Activated naive CD8-positive, alpha-beta T cell treated with anti-CD3 and anti-CD28 coated beads, Interleukin-2, amount 50 U/mL, for 24 hours (primary cell): ENCODE measurements at places on chromosomes 6 and 20.

GRCh38 chr20:60138256-60139220 is 180.3 kb downstream of the CDH26 start:
- DNase-seq: peak; percentile 37

DNA sequence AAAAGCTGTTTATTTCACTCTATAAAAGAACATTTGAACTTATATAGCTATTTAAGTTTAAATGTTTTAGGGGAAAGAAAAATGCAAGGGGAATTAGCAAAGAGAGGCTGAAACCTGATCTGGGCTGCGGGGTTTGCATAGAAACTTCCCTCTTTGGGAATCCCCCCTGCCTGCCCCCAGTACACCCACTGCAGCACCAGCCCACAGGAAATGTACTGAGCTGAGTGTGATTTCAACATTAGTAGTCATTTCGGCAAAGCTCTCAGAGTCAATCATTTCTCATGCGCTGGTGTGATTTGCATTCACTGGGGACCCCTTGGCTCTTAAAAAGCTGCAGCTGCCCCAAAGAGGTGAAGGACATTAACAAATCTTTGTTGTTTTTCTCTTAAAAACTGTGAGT is 859.4 kb downstream of the MAFB start:
- no peak for DNase-seq

GRCh38 chr6:80543598-80544222 is 437.2 kb downstream of the BCKDHB start:
- no peak for DNase-seq

- no peak for DNase-seq
Observed at GRCh38 chr20:43837856-43838702, 76.6 kb upstream of the TOX2 start.

GRCh38 chr6:75850026-75850833 is 101.2 kb downstream of the MYO6 start:
- DNase-seq: no peak

DNA sequence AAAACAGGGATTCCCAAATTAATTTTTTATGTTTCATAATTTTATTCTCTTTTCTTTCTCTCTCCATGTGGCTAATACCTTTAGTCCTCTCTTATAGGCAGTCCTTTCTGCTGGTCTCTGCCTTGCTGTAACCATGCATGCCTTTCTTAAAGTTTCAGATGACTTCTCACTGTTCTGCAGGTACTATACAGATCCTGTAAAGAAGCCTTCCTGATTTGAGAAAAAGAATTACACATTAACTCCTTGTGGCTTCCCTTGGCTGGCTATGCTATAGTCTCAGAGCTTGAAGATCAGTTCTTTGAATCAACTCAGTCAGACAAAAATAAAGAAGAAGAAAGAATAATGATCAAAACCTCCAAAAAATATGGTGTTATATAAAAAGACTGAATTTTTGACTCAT is 7.3 kb upstream of the GPR63 start:
- no peak for DNase-seq

GRCh38 chr20:24956001-24956841 is 7.2 kb downstream of the CST7 start:
- DNase-seq: no peak

- peak; percentile 39 for DNase-seq
Observed at GRCh38 chr20:38152621-38153221, 12.3 kb downstream of the TGM2 start.

- no peak for DNase-seq
Observed at GRCh38 chr6:82441047-82441855, 77.6 kb downstream of the TPBG start.

DNA sequence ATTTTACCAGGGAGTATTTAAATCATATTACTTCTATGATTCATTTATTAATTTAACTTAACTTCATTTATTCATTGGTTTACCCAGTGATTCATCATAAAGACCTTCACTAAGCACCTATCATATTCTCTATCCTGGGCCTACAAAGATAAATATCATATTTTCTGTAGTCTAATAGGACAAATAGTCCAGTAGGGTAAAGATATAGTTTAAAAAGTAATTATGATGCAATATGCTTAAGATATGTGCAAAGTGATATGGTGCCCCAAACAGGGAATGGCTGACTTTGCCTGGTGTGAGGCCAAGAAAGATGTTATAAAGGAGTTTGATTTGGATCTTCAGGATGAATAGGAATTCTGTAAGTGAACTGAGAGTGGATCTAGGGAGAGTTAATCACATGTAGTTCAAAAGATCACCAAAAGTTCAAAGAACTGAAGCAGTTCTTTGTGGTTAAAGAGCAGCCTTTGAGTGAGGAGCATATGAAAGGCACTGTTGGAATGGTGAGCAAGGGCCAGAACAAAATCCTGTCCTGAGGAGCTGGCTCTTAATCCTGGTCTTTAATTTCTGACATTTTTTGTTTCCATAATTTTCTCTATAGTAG is 45.5 kb downstream of the MLIP start:
- DNase-seq: no peak

GRCh38 chr6:33410711-33411631 is at the start of gene PHF1:
PHF1 (plus strand) TSS chr6:33411014; CDS start chr6:33412264, 1,250 bp downstream.
- DNase-seq: no peak

DNA sequence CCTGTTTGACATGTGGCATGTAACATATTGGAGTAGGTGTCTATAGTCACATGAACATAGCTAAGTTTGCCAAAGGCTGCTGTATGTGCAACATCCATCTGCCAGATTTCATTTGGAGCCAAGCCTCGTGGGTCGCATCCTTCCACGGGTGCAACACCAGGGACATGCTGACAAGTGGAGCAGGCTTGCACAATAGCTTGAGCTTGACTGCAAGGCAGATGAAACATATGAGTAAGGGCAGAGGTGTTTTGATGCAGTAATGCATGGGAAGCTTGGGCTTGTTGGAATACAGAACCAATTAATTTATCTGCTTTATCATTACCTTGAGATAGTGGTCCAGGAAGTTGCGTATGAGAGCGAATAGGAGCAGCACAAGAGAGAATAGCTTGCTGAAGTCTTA is 74.1 kb upstream of the BTN3A2 start:
- no peak for DNase-seq

GRCh38 chr6:137117581-137117980 is 55.9 kb downstream of the IL22RA2 start:
- no peak for DNase-seq

- DNase-seq: no peak
Observed at GRCh38 chr6:7035837-7036249, 71.9 kb upstream of the RREB1 start.

GRCh38 chr6:130680116-130680515 is 147.1 kb upstream of the SMLR1 start:
- DNase-seq: no peak

GRCh38 chr6:6470123-6470522 is 118.4 kb upstream of the LY86 start:
- DNase-seq: no peak

DNA sequence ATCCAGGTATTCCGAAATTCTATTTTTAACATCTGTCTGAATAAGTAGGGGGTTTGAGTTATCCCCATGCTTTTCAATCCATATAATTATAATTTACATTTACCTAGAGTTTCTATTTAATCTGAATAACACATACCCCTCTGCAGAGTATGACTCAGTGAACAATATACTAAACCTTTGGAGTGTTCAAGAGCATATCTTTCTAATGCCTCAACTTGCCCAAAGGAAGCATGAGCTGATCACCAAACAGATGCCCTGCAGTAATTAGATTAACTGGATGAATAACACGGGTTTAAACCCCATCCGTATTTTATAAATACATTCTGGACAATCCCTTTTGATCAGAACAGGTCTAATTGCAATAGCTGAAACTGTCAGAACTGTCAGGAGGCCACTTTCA is 897.1 kb downstream of the TFAP2A start:
- no peak for DNase-seq

DNA sequence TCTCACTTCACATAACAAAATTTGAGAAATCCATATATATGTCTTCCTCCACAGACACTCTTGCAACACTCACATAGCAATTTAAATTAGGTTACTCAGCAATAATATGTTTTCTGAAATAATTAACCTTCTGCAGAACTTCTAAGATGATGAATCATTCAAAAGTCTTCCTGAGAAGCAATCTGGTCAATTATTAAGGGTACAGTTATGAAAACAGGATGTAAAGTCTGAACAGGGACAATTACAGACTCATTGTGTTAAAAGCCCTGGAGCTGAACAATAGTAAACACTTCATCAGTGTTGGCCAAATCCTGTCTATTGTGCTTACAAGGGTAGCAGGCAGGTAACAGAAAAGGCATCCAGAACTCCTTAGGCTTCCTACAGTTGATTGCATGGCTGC is 75.4 kb downstream of the FILIP1 start:
- DNase-seq: no peak
